ENCODE measurements at places on chromosomes 3 and 15. TPM values are rescaled to one million over a fixed set of nuclear protein-coding genes. Genes with fewer than 3 reads are reported as not detected.

DNA sequence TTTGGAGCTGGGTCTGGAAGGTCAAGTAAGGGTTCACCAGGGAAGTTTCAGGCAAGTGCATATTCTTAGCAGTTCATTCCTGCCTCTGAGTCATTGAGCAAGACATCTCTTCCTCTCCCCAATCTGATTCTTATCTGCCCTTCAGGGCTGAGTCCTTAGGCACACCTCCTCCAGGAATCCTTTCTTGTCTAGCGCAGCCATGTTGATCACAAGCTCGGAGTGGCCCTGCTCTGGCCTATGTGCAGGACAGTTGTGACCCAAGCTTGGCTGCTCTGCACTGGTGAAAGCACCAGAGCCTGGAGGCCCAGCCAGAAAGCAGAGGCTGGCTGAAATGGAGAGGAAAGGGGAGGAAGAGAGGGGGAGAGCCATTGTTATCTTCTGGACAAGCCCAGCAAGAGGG lies 30.9 kb upstream of the MRPS22 start:
- DNase-seq, result peak; percentile 31

DNA sequence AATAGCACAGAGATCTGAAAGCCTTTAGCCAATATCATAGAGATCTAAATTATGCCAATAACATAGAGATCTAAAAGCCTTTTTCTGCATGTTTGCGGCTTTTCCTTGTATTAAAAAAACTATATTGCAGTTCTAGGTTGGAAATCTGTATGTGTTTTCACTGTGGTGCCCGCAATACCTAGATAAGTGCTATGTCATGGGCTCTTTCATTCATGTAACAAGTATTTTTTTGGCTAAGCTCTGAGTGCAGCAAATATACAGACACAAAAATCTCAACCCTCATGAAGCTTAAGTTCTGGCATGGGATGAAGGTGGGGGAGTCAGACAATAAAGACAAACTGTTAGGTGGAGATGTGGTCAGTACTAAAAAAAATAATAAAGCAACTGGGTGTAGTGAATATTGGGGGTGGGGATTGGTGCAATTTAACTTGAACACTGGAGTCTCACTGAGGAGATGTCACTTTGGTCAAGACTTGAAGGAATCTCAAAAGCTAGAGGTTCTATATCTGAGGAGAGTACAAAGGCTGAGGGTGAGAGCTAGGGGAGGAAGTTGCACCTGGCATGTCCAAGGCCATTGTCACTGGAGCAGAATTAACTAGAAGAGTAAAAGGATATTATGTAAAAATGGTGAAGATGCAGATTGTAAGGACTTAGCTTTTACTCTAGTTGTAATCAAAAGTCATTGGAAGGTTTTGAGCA lies 973 bp downstream of the BUB1B start:
- DNase-seq, result no peak

DNA sequence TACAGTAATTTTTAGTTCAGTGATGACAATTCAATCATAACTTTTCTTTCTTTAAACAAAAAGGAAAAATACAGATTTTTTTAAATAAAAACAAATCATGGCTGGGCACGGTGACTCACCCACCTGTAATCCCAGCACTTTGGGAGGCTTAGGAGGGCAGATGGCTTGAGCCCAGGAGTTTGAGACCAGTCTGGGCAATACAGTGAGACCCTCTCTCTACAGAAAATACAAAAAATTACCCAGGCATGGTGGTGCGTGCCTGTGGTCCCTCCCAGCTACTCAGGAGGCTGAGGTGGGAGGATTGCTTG lies 25.6 kb upstream of the ATG7 start:
- DNase-seq, result no peak

DNA sequence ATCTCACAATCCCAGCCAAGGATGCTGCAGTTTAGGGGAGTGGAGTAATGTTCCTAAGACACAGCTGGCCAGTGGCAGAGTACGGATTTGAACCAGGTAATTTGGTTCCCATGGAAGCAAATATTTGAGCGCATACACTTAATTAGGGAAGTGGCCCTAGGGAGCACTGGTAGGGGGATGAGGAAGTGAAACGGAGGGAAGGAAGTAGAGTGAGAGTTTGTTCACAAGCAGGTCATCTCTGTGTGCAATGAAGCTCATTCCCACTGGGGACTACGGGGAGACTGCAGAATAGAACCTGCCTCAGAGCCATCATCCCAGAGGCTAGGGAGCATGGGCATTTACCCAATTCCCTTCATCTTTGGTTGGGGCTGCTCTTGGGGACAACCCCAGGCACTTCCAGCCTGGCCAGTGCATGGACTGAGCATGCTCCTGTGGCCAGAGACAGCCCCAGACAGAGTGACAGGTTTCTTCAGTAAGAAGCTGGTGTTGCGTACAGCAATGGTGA lies 317.2 kb upstream of the PROK2 start:
- no peak for DNase-seq

The ZNF774 gene
- 0.79 TPM for total RNA-seq

The KLHL18 gene
- total RNA-seq, result 15.5 TPM

The PRTG gene
- total RNA-seq, result 0.40 TPM

The CTSH gene
- total RNA-seq, result 55.6 TPM
